ACHN (cell line): ENCODE measurements at places on chromosomes 4 and X.

DNA sequence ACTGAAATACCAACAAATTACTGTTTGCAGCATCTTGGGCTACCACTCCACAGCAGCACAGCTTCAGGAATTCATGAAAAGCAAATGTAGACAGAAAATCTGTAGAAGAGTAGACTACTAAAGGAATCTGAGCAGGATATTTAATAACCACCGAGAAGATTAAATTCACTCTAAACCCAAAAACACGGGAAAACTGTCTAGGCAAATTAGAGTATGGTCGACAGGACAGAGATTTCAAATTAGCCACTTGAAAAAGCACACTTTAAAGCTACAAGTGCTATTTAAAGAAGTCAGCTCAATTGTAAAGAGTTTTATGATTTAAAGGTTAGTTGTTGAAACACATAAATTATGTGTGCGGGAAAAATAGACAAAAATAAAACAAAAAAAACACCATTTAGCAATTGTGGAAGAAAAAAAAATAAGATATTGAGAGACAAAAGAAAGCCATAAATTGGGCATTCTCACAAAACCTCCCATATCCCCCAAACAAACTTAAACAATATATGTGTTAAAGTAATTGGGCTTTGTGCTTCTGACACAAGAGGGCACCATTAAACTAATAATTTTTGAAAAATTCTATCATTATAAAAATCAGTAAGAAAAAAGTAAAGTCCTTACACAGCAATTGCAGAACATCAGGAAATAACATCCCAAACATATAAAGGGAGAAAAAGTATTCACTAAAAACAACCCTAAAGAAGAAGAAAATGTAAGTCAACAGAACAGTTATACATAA, 880.8 kb downstream of the TECRL start:
- peak; percentile 18 for DNase-seq

DNA sequence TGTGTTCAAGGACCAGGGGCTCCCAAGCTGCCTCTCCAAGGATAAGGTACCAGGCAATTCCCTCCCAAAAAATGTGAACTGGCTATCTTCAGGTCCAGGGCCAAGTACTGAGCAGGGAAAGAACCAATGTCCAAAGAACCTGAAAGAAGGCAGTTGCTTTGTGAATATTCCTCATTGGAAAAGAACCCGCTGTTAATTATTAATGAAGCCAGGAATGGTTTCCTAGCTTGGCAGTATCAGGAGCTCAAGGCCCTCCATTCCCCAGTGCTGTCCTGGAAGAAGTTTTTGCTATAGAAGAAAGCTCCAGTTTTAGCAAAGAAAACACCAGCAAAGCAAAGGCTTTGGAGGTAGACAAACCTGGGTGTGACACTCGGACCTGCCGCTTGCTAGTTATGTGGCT, 130.0 kb upstream of the MBNL3 start:
- no peak for DNase-seq

GRCh38 chr4:81207828-81208227, 7.2 kb downstream of the PRKG2 start:
- DNase-seq, result no peak

DNA sequence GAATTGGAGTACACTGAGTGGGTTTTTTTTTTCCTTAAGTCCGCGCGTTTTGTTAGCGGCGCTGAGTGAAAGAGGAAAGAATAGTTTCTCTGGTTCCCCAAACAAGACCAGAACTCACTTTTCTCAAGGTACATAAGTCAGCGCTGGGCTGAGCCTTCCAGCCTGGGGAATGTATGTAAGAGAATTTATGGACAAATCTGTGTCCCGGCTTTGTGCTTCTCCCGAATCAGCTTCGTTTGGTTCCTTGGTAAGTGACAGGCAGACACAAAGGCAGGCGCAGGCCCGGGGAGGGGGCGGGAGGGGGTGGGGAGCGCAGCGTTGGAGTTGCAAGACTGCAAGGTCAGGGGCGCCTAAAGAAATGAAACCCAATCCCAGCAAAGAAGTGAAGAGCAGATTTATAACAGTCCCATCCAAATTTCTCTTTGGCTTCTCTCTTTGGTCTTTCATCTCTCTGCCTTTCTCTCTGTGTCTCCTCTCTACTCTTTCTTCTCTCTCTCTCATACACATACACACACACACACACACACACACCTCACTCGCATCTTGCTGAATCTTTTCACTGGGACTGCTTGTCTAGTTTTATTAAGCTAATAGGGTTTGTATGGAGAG, 981 bp downstream of the TET2 start:
- DNase-seq, result peak; percentile 36

DNA sequence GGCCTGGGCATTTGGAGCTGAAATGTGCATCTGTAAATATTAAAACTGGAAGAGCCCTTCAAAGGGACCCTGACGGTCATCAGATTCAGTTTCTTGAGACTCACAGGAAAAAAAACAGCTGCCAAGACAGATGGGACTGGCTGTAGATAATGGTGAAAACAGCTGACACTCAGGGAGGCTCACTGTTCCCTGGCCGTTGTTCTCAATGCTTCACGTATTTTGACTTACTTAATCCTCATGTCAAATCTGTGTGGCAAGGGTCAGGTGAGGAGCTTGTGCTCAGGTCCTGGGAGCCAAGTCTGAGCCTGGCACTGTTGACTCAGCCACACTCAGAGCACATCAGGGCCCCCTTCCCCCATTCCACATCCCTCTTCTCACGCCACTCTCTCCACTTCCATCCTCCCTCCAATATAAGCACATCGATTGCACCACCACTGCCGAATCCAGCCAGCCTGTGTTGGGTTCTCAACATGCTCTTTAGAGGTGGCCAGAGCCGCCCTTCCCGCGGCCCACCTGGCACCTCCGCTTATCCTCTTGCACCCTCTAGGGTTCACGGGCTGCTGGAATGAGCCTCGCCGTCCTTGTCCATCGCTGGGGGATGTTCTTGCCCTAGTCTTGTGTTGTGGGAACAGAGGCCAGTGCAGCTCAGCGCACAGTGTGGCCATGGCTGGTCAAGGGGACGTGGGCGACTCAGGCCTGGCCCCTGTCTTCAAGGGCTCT, 40.1 kb downstream of the EVC start:
- DNase-seq, result peak; percentile 45

DNA sequence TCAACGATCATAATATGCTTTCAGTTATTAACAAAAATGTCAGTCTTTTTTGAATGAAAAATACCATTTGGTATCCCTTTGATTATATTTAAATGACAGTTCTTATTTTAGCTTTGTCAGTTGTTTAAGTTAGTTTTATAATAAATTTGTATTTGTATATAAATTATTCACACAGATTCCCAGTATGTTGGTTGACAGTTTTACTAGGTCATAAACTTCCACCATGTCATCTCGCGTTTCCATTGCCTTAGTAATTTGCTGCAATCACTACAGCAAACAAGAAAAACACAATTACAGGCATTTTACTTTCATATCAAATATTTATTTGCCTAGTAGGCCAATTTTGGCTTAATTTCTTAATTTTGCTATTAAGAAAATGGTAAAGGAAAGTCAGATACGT, 109.6 kb upstream of the ANK2 start:
- no peak for DNase-seq

- DNase-seq, result no peak
These were observed 2334.6 kb downstream of the PCDH7 start for GRCh38 chr4:33054656-33055196.

- DNase-seq, result no peak
These were observed 254.2 kb downstream of the KCTD8 start for GRCh38 chr4:44194365-44194764.

DNA sequence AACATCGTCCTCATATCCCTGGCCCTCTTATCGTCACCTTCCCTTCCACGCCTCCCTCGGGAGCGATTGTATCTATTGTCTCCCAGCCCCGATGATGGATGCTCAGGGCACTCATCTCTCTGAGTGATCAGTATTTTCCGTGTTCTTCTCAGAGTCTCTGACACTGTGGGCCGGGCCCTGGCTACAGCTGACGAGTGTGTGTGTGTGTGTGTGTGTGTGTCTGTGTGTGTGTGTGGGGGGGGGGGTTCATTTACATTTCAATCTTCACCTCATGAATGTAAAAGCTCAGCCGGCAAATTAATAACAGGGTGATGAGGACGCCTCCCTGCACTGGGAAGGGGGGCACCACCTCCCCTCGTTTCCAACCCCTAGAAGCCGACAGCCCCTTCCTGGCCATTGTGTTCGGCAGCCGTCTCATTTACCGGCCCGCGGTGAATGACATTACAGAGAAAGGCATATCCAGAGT, 159.5 kb downstream of the SHOX start:
- no peak for DNase-seq

DNA sequence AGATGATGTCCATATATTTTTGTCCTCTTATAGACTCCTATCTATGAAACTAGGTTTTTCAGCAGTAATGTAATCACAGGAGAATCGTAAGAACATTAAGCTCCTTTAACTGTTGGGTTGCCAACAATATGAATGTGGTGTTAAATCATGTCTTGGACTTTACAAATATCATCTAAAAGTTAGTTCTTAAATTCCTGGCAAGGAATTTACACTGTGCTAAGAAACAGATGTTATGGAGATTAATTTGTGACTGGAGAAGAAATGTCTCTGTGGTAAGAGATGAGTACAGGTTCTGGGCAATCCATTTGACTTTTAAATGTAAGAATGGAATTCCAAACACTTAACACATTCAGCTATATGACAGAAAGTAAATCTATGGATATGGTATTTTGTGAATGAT, 34.6 kb downstream of the CNKSR2 start:
- DNase-seq, result no peak

GRCh38 chrX:83101961-83102360, 406.1 kb upstream of the POU3F4 start:
- DNase-seq, result no peak

DNA sequence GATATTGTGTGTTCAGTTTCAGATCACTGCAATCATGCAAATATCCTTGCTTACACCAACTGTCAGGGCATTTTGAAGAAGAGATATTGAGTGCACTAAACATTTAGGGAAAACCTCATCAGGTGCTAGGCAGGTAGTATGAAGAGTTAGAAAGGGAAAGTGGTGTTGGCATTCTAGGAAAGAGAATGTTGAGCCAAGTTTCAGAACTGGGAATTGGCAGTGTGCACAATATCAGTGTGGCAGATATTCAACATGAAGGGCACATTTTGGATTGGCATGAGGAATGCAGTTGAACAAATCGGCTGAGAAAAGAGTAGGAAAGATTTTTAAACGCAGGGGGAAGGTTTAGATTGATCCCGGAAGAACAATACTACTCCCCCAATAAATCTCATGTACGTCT, 43.4 kb upstream of the SMAD1 start:
- no peak for DNase-seq

- DNase-seq, result peak; percentile 19
These were observed 255.5 kb downstream of the LDB2 start for GRCh38 chr4:16642897-16643296.

- no peak for DNase-seq
These were observed 19.3 kb downstream of the ARHGEF6 start for GRCh38 chrX:136761421-136761820.

DNA sequence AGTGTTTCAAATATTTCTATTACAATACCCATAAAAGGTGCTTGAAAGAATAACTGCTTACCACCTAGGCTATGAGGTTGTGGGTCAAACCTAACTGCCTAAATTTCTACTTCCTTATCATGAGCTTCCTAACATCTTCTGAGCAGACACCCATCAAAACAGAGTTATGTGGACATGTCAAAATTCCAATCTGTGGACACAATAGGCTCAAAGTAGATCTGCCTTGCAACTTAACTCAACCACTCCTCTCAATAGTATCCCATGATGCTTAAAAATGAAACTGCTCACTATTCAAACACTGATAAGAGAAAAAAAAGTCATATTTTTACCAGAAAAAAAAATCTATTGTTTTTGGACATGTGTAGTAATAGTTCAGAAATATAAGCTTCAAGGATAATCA, 462.7 kb downstream of the INPP4B start:
- no peak for DNase-seq

DNA sequence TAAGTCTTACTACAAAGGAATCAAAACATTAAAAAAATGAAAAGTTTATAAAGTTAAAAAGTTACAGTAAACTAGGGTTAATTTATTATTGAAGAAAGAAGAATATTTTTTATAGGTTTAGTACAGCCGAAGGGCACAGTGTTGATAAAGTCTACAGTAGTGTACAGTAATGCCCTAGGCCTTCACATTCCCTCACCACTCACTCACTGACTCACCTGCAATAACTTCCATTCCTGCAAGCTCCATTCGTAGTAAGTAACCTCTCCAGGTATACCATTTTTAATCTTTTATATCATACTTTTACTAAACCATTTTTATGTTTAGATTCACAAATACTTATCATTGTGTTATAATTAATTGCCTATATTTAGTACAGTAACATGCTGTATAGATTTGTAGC, 307.5 kb upstream of the FAM241A start:
- DNase-seq, result no peak

- peak; percentile 94 for DNase-seq
These were observed 155.1 kb downstream of the SHROOM3 start for GRCh38 chr4:76589872-76590797.

DNA sequence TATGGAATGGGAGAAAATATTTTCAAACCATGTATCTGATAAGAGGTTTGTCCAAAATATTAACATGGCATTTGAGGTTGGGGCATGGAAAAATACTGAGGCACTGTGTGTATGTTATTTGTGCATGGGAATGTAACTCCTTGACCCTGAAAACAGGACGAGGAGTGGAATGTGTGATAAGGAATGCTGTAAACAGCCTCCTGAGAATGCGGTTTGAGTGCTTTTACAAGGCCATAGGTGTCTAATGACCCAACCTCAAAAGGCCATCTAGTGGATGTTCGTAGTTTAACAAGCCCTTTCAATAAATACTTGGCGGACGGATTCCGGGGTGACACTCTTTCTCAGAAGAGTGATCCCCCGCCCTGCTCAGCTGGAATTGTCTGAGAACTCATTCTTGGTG, 162.9 kb upstream of the USP9X start:
- peak; percentile 11 for DNase-seq

- no peak for DNase-seq
These were observed 34.6 kb downstream of the NBDY start for GRCh38 chrX:56763556-56764152.

DNA sequence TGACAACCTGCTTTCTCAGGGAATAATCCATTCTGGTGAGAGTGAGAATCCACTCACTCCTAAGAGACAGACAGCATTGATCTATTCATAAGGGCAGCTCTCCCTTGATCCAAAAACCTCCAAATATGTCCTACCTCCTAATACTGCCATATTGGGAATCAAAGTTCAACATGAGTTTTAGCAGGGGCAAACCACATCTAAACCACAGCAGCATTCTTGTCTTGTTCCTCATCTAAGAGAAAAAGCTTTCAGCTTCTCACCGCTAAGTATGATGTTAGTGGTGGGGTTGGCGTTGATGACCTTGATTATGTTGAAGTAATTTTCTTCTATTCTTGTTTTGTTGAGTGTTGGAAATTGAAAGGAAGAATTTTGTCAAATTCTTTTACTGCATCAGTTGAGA, 69.6 kb downstream of the SERTM2 start:
- DNase-seq, result no peak

GRCh38 chr4:75555294-75556164, at the start of gene ODAPH:
TSS of gene ODAPH (plus strand) at chr4:75556066. CDS start at chr4:75556083, 17 bp downstream.
- peak; percentile 80 for DNase-seq

GRCh38 chr4:21387683-21388082, 560.9 kb downstream of the KCNIP4 start:
- no peak for DNase-seq

- no peak for DNase-seq
These were observed 239.2 kb downstream of the ANTXR2 start for GRCh38 chr4:79833857-79834256.
